ENCODE measurements at places on chromosomes 13 and 19.

DNA sequence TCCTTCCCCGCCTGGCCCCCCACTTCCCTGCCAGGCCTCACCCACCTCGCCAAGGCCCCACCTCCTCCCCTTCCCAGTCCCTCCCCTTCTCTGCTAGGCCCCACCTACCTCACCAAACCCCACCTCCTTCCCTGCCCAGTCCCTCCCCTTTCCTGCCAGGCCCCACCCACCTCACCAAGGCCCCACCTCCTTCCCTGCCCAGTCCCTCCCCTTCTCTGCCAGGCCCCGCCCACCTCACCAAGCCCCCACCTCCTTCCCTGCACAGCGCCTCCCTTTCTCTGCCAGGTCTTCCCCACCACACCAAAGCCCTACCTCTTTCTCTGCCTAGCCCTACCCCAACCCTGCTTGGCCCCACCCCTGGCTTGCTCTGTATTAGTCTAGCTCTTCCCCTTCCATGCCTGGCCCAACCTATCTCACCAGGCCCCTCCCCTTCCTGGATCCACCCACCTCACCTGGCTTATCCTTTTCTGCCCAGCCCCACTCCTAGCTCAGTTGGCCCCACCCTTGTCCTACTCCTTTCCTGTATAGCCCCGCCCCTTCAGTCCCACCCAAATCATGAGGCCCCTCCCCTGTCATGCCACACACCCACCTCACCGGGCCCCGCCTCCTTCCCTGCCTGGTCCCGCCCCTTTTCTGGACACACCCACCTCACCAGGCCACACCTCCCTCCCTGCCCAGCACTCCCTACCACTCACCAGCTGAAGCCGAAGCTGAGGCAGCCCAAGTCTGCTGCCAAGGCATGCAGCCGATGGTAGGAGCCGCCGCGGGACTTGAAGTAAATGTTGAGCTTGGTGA, 16.2 kb downstream of the CERS1 start:
- no peak for DNase-seq

DNA sequence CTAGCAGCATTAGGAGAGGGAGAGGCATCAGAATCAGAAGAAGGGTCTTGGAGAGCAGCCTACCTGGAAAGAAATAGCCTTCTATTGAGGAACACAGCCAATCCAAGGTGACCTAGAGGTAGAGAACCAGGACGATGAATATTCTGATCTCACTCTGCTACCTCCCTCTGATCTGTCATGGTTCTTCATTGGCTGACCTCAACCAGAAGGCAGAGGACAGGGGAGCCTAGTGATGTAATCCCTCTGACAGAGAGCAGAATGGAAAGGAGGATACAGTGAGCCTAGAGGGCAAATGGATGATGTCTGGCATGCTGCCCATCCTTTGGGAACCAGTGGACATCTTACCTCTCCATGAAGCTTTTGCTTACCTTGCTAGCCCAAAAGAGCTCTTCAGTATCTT, 3.6 kb downstream of the ZNF507 start:
- no peak for DNase-seq

GRCh38 chr19:54882758-54883157, 8.7 kb downstream of the FCAR start:
- no peak for DNase-seq

- no peak for DNase-seq
Measured at GRCh38 chr13:78593652-78594455, 9.5 kb downstream of the POU4F1 start.

DNA sequence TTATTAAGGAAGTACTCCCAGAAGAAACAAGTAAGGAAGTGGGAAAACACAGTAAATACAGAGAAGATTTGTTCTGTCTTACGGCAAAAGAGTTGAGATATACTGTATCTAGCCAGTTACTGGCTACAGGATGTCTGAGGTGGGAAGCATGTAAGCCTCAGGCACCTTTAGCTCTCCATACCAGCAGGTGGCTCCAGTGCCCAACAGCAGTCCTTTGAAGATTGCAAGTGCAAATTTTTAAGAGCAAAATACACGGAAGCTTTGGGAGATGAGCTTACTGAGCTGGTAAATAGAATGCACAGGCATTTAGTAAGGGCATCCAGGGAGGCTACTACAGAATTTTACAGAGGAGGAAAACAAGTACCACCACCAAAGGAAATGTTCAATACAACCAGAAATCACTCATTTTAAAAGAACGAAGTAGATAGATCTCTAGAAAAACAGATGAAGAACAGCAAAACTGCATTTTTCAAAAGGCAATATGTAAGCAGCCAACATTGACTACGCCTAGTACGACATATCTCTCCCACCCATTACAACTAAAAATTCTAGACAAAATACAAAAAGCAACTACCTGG, 57.9 kb upstream of the VSTM2B start:
- no peak for DNase-seq

GRCh38 chr13:95456815-95457214, 95.7 kb upstream of the CLDN10 start:
- no peak for DNase-seq

DNA sequence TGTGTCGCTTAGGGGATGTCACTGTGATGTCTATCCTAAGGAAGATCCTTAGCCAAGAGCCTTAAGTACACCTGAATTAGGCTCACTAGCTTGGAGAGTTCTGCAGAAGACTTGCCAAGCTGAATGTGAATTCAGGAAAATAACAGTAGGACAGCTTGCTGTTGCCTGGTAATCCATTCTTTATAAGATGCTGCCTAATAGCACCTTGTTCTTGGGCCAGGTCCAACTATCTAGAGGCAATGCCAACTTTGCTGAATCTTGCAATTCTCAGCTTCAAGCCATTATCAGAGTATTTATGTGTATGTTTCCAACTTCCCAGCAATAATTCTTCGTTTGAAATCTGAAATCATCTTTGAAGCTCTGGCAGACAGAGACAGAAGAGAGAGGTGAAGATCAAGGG, 102.8 kb downstream of the PCDH17 start:
- no peak for DNase-seq

GRCh38 chr19:17037966-17038500, 11.4 kb upstream of the CPAMD8 start:
- DNase-seq, result no peak

DNA sequence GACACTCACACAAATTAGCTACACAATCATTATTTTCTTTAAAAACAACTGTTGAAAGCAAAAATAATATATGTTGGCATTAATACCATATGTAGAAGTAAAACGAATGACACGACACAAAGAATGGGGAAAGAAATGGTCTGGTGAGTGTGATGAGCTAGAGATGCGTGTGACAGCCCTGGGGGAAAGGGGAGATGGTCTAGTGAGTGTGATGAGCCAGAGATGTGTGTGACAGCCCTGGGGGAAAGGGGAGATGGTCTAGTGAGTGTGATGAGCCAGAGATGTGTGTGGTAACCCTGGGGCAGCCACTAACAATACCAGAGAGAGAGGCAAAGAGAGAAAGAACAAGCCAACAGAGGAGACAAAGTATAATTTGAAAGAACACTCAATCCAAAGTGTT, 22.3 kb upstream of the LAMP1 start:
- no peak for DNase-seq
